Osteocyte (in vitro differentiated cells): ENCODE measurements at places on chromosomes 5 and 9.
A peak's percentile ranks its signal among the peaks of the same experiment; 100 is the strongest.

- DNase-seq = no peak
Measured at GRCh38 chr9:90578126-90578815, 64.4 kb downstream of the DIRAS2 start.

- DNase-seq = no peak
Measured at GRCh38 chr9:19999491-20000057, 210.7 kb upstream of the SLC24A2 start.

DNA sequence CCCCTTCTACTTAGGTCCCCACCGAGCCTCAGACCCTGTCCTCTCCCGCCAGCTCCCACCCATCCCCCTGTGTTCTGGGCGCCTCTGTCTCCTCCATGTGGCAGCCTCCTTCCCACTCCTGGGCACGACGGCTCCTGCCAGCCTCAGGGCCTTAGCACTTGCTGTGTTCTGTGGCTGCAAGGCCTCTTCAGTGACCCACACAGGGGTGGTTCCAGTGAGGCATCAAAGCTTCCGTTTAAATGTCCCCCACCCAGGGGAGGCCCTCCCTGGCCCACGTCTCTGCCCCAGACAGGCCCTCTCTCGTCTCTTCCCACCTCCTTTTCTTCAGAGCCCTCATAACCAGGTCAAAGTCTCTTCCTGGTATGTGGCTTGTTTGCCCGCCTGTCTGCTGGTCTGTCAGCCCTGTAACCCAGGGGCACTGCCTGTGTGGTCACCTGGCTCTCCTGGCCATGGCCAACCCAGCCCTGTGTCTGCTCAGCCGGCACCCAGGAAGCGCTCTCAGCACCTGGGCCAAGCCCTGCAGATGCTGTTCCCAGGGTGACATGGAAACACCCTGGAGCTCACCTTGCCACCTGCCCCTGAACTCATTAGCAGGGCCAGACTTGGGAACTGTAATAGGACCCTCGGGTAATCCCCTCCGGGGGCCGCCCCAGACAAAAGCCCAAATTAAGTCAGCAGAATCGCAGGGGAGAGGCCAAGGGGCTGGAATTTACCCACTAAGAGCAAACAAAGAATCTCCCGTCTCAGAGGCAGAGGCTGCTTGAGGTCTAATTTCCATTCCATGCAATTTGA, 33.7 kb downstream of the LHX3 start:
- no peak for DNase-seq

DNA sequence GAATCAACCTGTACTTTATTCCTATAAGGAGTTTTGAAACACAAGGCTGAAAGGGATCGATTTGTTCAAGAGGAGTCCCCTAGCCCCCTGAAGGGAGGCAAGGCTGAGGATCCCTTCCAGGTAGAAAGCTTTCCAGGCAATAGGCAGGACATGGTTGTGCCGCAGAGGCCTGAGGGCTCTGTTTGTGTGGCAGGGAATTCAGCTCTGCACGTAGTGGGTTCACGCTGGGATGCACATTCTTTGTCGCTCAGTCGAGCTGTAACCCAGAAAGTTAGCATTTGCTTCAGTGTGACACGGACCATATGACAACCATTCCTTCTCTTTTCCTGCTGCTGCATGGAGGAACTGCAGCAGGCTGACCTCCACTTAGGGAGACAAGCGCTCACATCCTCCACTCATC, 65.6 kb upstream of the TRIO start:
- no peak for DNase-seq

DNA sequence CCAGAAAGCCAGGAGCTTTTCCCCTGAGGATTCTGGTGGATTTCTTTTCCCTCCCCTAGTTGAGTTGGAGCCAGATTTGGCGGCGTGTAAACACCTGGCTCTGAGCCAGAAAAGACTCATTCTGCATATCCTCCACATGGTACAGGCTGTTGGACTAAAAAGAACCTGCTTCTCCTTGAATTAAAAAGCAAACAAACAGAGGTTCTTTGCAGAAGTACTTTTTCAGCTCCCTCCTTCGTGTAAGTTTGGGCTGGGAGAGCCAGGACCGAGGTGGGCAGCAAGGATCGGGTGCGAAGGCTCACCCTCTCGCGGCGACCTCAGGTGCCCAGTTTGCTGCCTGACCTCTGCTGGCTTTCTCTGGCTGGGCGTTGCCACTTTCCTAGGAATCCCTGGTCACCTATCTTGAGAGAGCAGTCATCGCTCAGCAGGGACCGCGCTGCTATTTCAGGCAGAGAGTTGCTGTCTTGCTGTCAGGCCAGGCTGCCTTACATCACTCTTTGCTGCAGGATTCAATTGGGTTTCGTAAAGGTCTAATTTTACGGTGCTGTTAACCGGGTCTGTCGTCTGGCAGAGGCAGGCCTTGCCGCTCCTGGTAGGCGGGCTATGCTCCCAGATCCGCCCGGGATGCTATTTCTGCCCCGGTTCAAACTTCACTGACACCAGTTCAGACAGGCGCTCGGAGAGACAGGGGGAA, 3.2 kb downstream of the PAPPA start:
- no peak for DNase-seq

DNA sequence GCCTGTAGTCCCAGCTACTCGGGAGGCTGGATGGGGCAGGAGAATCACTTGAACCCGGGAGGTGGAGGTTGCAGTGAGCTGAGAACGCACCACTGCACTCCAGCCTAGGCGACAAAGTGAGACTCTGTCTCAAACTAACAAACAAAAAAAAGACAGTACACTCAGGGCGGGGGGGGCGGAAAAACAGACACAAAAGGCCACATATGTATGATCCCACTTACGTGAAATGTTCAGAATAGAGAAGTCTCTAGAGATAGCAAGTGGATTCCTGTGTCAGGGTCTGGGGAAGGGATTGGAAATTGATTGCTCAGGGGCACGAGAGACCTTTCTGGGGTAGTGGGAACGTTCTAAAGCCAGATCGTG, 9.0 kb upstream of the LCN1 start:
- DNase-seq = peak; percentile 63

DNA sequence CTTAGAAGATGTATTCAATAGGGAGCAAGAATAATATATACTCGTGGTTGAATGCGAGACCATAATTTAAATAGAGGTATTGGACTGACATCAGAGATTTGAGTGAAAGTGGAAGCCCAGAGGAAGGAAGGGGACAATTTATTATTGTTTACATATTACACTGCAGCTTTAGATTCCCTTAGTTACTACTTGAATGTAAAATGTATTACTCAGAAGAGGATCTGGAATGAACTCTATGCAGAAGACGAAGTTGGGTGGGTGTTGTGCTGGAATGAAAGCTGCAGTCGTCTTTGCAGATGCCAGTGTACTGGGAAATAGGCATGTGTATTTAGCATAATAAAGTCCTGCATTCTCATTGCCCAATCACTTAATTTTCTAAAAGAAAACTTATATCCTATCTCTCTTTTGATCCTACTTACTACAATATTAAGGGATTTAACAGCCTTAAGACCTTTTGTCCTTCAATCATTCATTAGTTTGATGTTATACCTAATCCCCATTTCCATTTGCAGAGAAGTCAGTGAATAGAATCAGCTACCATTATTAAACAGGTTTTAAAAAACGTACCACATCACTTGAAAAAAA, 570.7 kb upstream of the WWC1 start:
- DNase-seq = no peak

GRCh38 chr5:77744116-77744515, 32.0 kb downstream of the TBCA start:
- DNase-seq = no peak

GRCh38 chr5:31007672-31008071, 185.8 kb upstream of the CDH6 start:
- no peak for DNase-seq

DNA sequence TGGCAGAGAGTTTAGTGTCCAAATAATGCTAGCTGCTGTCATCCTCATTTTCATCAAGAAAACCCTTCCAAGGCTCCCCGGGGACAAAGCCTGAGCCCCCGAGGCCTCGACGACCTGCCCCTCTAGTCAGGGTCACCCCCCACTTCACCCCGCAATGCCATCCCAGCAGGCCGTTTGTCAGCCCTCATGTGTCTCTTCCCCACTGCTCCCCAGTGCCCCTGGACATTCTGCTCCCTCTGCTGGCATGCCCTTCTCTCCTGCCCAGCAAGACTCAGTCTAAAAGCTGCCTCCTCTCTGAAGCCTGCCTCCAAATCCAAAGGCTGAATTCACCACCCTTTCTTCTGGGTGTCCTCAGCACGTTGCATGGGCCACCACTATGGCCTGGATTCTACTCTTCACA, 59.3 kb downstream of the PAX5 start:
- peak; percentile 62 for DNase-seq

DNA sequence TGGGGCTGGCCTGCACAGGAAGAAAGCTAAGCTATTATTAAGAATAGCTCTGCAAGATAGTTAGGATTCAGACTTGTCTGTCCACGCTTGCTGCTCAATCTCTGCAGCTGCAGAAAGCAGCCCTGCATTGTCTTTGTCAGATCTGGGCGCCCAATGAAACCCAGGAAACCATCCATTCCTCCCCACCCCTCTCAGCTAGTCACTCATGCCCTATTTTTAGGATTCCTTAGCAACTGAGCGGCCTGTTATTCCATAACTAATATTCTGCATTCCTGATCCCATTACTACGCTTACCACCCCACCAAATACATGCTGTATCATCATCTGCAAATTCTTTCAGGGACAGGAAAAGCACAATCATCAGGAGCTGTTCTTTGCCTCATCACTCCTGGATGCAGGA, 52.9 kb upstream of the APC start:
- DNase-seq = no peak
